ENCODE measurements at places on chromosomes 16 and 17. TPM values are rescaled to one million over a fixed set of nuclear protein-coding genes. Genes with fewer than 3 reads are reported as not detected.

DNA sequence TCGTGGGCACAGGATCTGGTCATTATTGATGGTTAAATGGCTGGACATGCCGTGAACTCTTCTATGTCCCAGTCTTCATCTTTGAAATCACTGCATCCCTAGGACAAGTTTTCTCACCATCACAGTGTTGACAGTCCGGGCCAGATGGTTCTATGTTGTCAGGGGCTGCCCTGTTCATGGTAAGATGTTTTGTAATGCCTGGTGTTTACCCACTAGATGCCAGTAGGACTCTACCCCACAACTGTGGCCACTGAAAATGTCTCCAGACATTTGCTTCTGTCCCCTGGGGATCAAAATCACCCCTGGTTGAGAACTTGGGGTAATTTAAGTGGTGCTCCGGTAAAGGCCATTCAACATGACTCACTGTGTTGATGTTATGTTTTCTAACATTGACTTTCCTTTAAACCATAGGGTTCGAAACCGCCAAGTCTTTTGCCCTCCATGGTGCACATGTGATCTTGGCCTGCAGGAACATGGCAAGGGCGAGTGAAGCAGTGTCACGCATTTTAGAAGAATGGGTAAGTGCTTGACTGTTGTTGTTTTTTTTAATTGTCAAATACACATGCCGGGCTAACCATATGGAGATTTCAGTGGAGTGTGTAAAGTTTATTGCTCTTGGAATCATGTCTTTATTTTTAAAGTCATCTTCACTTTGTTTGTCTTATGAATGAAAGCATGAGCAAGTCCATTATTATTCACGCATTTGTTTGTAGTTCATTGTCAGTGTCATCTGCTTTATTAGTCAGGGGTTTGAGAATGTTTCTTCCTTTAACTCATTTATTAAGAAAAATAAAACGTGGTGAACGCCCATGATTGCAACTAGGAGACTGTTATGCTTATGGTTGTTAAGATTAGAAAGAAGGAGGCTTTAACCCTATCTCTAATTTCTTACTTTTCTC, 64.6 kb downstream of the WWOX start:
- no peak for DNase-seq

Gene KRTAP2-1
- total RNA-seq, result not detected

Gene CNTNAP4
- total RNA-seq, result not detected

Gene RDM1
- not detected for total RNA-seq

DNA sequence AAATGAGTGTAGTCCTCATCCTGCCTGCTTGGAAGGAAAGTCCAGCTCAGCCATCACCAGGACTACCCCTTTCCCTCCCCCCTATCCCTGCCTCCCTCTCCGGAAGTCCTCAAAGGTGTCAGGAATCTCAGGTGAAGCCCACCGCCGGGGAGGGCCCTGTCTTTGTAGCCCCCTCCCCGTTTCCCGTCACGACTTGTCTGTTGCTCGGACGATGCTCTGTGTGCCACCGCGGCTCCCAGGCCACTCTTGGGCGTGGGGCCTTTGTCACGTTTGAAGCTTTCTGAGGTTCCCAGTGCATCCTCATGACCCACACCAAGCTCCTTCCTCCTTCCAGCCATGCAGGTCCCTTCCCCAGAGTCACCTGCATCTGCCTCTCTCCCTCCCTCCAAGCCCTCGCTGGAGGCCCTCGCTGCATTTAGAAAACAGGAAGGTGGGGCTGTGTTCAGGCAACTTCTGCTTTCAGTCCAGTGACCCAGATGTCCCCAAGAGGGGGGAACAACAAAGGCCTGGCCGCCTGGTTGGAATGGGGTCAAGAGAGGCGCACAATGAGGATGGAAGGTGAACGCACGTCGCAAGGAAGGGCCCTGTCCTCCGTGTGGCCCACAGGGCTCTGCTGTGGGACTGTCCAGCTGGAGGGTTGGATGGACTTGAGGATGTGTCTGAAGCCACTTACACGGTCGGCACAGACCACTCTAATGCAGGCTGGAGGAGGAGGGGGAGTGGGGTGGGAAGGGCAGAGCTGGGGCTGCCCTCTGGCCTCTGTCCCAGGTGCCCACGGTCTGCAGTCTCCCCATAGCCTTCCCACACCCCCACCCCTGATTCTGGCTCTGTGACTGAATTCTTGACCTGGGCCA, 59.9 kb downstream of the OR1D5 start:
- peak; percentile 76 for DNase-seq

- DNase-seq, result peak; percentile 75
Measured at GRCh38 chr17:74361230-74362068, at the start of gene BTBD17. TSS of gene BTBD17 (minus strand) at chr17:74361868. CDS start at chr17:74361819, 49 bp downstream.

Measured in Right ventricle myocardium inferior (tissue), 1 donor.